ENCODE measurements at places on chromosomes 7 and 10. TPM values are rescaled to one million over a fixed set of nuclear protein-coding genes. Genes with fewer than 3 reads are reported as not detected.

The TAS2R41 gene
- total RNA-seq = not detected

The CPA5 gene
- total RNA-seq = not detected

The LRRN3 gene
- total RNA-seq = not detected

The VSTM4 gene
- 1.1 TPM for total RNA-seq

The GPNMB gene
- 34.5 TPM for total RNA-seq

The PON2 gene
- total RNA-seq = 28.0 TPM

The PRKG1 gene
- total RNA-seq = 10.9 TPM

The BTRC gene
- 11.9 TPM for total RNA-seq

The IL2RA gene
- not detected for total RNA-seq

The CALML3 gene
- 799 TPM for total RNA-seq

The NEBL gene
- 45.0 TPM for total RNA-seq

The FXYD4 gene
- total RNA-seq = not detected

The RPEL1 gene
- total RNA-seq = not detected

The SPDYE9 gene
- not detected for total RNA-seq

The ASIC3 gene
- total RNA-seq = not detected

The HYAL4 gene
- total RNA-seq = not detected

The GNGT1 gene
- not detected for total RNA-seq

The PNLIP gene
- not detected for total RNA-seq

The POLR3A gene
- 11.9 TPM for total RNA-seq

The PITX3 gene
- total RNA-seq = not detected

The RBP4 gene
- not detected for total RNA-seq

The MKX gene
- 3.3 TPM for total RNA-seq

The IRF5 gene
- 20.5 TPM for total RNA-seq

The SLC35G1 gene
- total RNA-seq = 3.5 TPM

The HHEX gene
- 3.2 TPM for total RNA-seq

The ARHGEF35 gene
- 14.5 TPM for total RNA-seq

The TACC2 gene
- 71.1 TPM for total RNA-seq

The NKX1-2 gene
- 0.59 TPM for total RNA-seq

The TFR2 gene
- total RNA-seq = 0.97 TPM

The SEMA3D gene
- 0.13 TPM for total RNA-seq

The PALS2 gene
- total RNA-seq = 14.1 TPM

The NPC1L1 gene
- 0.19 TPM for total RNA-seq

The GRIFIN gene
- not detected for total RNA-seq

The SLC18A3 gene
- not detected for total RNA-seq

The SEM1 gene
- total RNA-seq = 26.6 TPM

The PAPOLB gene
- not detected for total RNA-seq

The RNF133 gene
- total RNA-seq = not detected

The NAT16 gene
- total RNA-seq = not detected

The AKR1C1 gene
- total RNA-seq = 167 TPM

The BLOC1S2 gene
- 73.1 TPM for total RNA-seq

The ERVW-1 gene
- not detected for total RNA-seq

The CCT6A gene
- 60.6 TPM for total RNA-seq

The RNF148 gene
- 1.5 TPM for total RNA-seq
